ENCODE measurements at places on chromosomes 12 and 14.

GRCh38 chr14:20569066-20569465, 8.2 kb upstream of the RNASE9 start:
- no peak for DNase-seq

GRCh38 chr14:74380172-74380571, 31.9 kb downstream of the VRTN start:
- no peak for DNase-seq

GRCh38 chr12:1357171-1357570, 237.2 kb downstream of the FBXL14 start:
- no peak for DNase-seq

DNA sequence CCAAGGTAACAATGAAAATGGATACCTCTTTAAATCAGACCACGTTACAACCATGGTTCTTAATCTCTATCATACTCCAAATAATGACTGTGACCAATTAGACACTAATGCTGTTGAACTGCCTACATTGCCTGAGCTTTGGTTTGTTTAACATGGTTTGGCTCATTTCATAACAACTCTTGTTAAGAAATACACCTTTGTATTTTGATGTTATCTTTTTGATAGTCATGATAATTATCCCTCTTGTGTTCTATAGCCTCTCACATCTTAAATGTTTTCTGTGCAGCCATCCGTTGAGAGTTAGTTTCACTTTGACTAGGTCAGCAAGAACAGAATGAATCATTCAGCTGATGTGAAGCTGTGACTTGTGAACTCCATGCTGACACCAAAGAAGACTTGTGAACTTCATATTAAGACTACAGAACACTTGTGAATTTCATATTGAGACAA, 75.5 kb upstream of the RERGL start:
- DNase-seq, result no peak

- no peak for DNase-seq
These were observed 1054.3 kb downstream of the VRK1 start for GRCh38 chr14:97851428-97851995.

- DNase-seq, result no peak
These were observed 5.4 kb downstream of the MARK3 start for GRCh38 chr14:103390605-103391004.

GRCh38 chr14:99688210-99688581, 4.1 kb downstream of the CYP46A1 start:
- DNase-seq, result no peak

DNA sequence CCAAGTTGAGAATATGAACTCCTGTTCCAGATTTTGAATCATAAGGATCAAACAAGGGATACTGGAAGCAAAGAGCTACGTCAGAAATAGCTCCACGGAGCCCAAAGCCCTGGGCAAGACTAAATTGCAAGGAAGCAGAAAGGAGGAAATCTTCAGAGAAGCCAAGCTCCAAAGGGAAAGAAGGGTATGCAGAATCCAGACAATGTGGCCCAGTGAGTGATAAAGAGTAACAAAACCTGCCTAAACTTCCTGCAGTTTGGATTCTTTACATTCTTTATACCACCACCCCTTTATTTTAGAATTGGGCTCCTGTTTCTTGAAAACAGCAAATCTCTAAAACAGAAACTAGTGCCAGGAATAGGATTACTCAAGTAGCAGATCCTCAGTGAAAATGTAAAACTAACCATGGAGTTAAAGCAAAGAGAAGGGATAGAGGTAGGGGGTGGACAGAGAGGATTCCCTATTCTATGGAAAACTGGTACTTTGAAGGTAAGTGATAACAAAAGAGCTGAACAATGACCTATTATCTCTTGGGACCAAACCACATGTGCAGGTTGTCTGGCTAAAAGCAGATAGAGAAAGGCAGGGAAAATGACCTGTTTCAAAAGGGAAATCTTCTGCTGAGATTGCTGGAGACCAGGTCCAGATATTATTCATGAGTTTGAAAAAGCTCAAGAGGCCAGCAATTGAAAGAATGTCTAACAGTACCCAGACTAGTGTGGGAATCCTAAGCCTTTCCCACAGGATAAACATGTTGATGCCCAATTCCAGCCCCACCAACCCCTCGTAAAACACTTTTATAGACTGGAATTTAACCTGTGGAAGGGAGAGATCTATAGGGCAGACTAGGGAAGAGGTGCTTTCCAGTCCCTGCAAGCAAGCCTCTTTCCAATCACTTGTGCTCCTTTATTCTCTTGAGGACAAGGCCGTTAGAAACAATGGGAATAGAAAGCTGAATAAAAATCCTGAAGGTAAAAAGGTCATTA, 24.5 kb downstream of the MBIP start:
- no peak for DNase-seq

- DNase-seq, result no peak
These were observed 29.2 kb upstream of the SEL1L start for GRCh38 chr14:81562818-81563217.

DNA sequence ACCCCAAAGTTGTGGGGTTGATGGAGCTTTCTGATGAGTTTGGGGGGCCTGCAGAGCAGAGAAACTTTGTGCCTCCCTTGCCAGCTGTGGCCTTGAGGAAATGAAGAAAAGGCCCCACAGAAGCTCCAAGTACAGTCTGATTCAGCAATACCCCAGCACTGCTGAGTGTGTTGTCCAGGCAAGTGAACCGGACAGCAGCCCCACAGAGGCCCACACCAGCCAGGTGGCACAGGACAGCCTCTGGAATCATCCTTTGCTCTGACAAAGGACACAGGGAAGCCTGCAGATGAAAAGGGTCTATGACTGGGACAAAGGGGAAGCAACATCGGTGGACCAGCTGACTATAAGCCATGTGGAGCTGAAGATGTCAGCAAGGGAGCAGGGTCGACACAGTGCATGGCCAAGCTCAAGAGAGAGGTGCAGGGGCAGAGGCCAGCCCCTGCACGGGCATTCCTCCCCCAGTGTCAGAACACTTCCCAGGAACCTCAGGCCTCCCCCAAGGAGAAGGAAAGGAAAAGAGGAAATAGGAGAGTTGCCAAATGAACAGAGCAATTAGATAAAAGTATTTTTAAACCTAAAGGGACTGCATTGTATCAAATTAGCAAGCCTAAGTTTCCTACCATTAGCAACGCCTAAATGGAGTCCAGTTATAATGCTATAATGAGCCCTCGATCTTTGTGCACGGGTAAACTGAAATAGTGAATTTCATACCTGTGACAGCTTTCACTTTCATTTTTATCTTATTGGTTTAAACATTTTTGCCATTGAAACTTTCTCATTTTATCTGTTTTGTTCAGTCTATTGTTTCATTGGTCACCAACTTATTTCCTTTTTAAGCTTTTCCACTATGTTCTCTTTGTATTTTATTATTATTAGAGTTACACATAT, 46.3 kb upstream of the PTGDR start:
- DNase-seq, result no peak

GRCh38 chr14:57293866-57294837, 25.4 kb downstream of the AP5M1 start:
- DNase-seq, result no peak

GRCh38 chr14:96102081-96102856, 63.1 kb downstream of the C14orf132 start:
- DNase-seq, result no peak

GRCh38 chr12:12481631-12482030, 81.0 kb downstream of the DUSP16 start:
- no peak for DNase-seq

- DNase-seq, result no peak
These were observed 64.1 kb downstream of the ITPR2 start for GRCh38 chr12:26768611-26769603.

GRCh38 chr12:62761658-62762057, 173.3 kb downstream of the PPM1H start:
- no peak for DNase-seq

- no peak for DNase-seq
These were observed 112.8 kb downstream of the EGLN3 start for GRCh38 chr14:33837943-33838683.

DNA sequence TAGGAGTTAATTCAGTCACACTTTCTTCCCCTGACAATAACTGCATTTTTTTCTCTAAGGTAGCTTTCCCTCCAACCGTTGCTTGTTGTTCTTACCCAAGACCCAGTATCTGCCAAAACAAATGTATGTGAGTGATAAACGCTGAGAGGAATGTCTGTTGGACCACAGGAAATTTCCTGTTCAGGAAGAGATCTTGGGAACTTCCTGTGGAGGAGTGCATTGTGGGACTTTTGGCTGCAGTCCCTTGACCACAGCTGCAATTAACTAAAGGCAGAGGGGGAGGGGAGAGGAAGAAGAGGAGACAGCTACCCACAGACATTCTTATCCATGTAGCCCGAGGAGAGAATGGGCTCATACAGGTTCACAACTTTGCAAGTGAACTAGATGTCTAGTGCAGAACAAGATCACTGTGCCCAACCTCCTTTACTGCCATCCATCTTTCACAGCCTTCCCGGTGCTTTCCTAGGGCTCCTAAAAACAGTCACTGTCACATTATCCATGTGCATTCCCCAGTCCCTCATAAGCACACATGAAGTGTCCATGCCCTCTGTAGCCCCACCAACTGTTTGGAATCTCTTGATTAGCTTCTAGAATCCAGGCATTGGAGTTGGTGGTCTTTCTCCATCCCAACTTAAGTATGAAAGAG, 149.5 kb downstream of the ETV6 start:
- DNase-seq, result no peak

- DNase-seq, result no peak
These were observed 115.4 kb upstream of the MYL2 start for GRCh38 chr12:111035578-111036301.

GRCh38 chr12:25730489-25731349, 177.6 kb upstream of the LMNTD1 start:
- DNase-seq, result no peak

DNA sequence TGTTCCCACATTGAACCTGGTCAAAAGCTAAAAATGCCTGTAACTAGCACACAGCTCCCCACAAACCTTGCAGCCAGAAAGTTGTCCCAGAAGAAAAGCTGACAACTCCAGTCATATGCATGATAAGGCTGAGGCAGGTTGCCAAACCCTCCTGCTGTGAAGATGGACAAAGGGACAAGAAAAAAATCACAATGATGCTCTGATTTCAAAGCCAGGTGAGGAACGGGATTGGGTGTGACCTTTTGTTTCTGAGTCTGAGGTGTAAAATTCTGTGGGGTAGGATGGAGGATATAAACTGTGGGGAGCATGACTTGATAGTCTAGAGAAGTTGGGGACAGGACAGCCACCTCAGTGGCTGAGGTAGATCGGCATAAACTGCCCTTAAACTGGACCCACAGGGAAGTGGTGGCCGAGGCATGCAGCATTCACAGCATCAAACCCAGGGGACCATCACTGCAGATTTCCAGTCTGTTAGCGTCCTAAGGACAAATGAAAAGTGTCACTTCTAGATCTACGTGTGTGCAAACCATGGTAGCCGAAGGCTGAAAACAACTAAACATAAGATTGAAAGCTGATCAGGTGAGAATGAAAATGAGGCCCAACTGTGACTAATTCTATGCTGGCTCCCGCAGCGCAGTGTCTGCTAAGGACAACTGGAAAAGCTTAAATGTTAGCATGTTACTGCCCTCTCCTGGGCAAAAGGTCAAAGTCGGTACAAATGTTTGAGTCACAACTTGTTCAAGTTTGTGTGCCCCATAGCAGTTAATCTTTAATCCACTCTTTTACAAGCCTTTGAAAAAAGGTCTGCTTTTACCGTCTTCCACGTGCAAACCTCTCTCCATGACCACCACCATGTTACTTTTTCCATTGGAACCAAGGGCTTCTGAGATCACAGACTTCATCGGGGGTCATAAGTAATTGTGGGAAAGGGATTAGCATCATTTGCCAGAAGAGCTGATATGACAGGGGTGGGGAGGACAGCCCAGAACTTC, 39.8 kb downstream of the GRIN2B start:
- DNase-seq, result no peak

GRCh38 chr12:96170328-96170727, 23.8 kb upstream of the ELK3 start:
- no peak for DNase-seq

- DNase-seq, result no peak
These were observed 75.1 kb upstream of the ST8SIA1 start for GRCh38 chr12:22409377-22410164.

DNA sequence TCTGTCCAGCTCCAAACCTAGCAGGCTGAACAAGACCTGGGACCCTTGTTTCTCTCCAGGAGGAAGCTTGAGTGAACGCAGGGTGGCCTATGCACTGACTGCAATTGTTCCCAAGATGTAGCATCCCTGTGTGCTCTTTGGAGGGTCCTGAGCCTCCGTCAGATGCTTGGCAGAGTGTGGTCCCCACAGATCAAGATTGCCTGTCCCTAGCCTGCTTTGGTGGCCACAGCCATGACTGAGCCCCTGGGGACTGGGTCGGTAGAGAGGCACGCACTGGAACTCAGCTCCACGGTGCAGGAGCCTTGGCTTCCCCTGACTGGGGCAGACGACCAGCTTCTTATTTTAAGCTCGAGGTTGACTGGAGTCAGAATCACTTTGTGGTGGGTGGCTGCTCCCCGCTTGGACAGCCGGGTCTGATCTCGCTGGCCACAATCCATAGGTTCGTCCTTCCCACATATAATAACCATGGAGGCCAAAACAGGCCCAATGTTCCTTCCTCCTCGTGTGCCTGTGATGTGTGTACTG, 97.8 kb downstream of the LGMN start:
- DNase-seq, result no peak

- DNase-seq, result no peak
These were observed 159.3 kb upstream of the FOXN3 start for GRCh38 chr14:89576145-89576927.

DNA sequence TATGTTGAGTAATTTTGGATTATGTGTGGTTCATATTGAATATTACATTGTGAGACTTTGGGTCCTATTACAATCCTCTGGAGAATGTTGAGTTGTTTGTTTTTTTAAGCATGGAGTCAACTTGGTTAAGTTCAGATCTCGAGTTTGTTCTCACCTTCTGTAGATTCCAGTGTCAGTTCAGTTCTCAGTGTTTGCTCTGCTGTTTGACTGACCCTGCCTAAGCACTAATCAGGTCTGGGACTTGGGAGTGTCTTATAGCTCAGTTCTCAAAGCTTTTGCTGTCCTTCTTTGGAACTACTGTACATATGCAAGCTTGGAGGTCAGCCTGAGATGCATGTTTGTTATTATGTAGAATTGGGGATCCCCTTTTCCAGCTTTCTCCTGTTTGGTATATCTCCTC, 63.1 kb downstream of the DIP2B start:
- no peak for DNase-seq

DNA sequence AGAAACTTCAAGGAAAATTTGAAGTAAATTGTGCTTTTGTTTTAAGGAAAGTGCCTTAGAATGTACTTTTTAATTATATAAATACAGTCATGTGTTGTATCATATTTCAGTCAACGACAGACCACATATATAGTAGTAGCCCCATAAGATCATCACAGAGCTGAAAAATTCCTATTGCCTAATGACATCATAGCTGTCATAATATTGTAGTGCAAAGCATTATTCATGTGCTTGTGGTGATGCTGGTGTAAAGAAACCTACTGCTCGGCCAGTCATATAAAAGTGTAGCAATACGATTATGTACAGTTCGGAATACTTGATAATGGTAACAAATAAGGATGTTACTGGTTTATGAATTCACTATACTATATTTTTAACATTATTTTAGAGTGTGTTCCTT, 198.9 kb upstream of the SLC16A7 start:
- DNase-seq, result no peak

All from hypothalamus (tissue), 51 donors.